ENCODE measurements at places on chromosomes 5 and 9.

- no peak for DNase-seq
Measured at GRCh38 chr9:94822273-94822672, 95.8 kb downstream of the AOPEP start.

DNA sequence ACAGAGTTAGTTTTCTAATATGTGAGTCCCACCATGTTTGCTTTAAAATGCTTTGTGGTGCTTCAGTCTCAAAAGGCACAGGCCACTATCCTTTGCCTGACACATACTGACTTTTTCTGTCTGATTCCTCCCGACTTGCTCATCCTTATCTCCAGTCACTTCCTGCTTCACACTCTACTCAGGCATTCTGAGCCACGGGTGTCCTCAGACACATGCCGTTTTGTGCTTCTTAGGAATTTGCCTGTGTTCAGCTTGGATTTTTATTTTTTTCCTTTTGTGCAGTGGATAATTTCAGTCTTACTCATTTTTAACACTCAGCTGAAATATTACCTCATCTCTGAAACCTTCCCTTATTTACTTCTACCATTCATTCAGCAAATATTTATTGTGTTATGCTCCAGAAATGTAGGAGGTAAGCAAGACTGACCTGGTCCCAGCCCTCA lies 54.1 kb downstream of the MAN2A1 start:
- no peak for DNase-seq

DNA sequence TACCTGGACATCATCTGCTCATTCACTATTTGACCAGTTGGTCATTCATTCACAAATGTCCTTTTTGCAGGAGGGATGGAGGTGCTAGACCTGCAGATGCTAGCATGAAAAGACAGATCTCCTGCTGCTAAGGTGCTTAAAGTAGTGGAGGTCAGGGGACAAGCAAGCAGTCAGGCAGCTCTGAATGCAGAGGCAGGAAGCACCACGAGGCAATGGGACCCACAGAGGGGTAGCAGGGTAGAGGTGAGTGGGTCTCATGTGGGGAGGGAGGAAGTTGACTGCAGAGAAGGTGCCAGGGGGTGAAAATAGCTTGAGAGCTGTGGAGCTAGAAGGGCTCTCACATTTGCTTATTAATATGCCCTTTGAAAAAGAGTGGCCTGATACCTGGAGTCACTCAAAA lies 25.2 kb downstream of the FXN start:
- DNase-seq, result no peak

- no peak for DNase-seq
Measured at GRCh38 chr9:85536514-85536913, 205.2 kb downstream of the AGTPBP1 start.

DNA sequence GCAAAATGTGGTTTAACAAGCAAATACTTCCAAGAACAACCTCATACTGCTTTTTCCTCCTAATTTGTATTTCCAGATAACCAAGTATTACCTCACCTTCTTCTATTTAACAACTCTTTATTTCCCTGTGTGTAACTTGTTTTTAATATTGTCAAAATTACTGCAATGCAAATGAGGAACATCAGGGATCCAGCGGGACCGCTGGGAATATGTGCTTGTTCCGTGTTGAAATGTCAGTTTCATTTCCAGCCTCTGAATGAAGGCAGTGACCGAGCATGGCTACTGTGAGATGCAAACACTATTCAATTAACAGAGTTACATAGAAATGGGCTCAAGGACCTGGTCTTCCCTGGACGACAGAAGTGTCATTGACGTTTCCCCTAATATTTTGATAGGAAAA lies 110.8 kb upstream of the CTSL start:
- DNase-seq, result no peak

DNA sequence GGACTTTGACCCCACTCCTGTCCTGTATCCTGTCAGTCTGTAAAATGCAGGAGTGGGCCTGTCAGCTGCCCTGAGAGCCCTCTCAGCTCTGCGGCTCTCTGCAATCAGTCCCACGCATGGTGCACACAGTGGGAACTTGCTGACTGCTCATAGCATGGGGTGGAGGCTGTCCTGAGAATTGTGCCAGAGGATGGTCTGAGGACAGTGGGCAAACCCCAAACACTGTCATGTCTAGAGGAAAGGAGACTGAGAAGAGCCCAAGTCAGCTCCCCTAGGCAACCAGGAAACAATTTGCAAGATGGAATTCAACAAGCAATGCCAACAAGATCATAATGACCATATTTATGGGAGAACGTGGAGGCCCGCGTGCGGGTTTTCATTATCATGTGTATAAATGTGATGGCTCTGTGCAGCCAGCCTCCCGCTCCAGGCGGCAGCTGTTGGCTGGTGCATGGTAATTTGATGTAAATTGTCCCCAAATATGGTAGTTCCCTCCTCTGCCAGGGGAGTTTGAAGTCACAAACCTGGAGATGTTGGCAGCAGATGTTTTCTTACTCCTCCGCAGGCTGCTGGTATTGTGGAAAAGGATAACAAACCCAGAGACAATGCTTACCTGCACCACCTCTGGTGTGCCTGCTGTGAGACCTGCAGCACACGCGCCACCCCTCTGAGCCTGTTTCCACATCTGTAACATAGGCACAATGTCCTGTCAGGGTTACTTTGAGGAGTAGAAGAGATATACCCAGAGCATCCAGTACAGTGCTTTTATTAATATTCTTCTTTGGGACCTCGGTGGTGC lies 39.8 kb upstream of the ALDH1B1 start:
- DNase-seq, result no peak
